ENCODE measurements at places on chromosomes 11 and 22.

- no peak for DNase-seq
Measured at GRCh38 chr11:102468616-102469195, 16.1 kb upstream of the TMEM123 start.

DNA sequence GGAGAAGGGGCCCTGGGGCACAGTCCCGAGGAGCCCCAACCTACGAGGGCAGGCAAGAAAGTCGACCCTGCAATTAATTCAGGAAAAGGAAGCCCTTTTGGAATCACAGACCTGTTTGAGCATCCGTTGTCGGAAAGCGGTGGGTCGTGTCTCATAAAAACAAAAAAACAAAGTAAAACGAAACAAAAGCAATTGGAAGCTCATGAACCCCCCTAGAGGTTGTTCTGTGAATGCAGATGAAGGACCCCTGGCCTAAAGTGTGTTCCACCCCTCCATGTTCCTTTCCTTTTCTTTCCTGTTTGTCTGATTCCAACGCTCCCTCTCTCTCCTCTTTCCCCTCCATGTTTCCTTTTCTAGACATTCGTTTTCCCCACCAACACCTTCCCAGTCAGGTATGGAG lies 203.7 kb downstream of the GRIK4 start:
- DNase-seq = no peak

DNA sequence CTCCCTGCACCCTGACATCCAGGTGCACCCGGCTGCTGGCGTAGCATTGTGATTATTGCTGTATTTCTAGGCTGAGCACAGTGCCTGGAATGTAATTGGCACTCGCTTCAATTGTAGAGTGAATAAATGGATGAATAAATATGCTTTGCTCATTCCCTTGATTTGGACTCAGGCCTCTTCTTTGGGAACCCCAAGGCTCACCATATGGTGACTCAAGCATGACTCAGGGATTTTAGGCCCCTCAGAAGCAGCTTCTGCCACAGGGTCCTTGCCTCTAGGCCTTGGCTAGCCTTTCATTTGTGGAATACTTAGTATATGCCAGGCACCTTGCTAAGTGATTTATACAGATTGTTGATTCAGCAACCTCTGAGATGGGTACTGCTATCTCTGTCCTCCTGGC lies 78.9 kb downstream of the GRIK4 start:
- no peak for DNase-seq

DNA sequence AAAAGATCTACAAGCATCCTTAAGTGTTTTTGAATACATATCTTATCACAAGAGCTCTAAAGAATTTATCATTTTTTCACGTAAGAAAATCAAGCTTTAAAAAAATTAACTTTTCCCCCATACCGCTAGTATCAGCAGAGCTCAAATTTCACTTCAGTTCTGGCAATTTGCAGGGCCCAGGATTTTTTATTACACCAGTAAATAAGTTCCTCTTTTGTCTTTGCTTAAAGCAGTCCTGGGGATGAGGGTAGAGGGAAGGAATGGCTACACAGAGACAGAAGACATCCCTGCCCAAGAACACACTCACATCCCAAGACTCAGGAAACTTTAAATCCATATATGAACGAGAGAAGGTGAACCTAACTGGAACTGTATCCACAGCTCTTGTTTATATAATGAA lies 22.6 kb upstream of the SORL1 start:
- no peak for DNase-seq

DNA sequence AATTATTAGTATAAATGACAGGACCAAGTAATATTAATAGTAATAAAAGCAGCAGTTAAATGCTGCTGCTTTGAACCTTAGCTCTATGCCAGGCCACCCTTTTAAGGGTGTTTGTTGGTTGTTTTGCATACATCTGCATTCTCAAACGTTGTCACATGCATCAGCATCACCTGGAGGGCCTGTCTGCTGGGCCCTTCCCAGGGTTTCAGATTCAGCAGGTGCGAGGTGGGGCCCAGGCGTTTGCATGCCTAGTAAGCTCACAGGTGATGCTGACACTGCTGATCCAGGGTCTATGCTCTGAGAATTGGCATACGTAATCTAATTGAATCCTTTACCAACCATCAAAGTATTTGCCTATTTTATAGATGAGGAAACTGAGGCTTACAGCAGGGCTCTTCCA lies 246.5 kb downstream of the CADM1 start:
- no peak for DNase-seq

DNA sequence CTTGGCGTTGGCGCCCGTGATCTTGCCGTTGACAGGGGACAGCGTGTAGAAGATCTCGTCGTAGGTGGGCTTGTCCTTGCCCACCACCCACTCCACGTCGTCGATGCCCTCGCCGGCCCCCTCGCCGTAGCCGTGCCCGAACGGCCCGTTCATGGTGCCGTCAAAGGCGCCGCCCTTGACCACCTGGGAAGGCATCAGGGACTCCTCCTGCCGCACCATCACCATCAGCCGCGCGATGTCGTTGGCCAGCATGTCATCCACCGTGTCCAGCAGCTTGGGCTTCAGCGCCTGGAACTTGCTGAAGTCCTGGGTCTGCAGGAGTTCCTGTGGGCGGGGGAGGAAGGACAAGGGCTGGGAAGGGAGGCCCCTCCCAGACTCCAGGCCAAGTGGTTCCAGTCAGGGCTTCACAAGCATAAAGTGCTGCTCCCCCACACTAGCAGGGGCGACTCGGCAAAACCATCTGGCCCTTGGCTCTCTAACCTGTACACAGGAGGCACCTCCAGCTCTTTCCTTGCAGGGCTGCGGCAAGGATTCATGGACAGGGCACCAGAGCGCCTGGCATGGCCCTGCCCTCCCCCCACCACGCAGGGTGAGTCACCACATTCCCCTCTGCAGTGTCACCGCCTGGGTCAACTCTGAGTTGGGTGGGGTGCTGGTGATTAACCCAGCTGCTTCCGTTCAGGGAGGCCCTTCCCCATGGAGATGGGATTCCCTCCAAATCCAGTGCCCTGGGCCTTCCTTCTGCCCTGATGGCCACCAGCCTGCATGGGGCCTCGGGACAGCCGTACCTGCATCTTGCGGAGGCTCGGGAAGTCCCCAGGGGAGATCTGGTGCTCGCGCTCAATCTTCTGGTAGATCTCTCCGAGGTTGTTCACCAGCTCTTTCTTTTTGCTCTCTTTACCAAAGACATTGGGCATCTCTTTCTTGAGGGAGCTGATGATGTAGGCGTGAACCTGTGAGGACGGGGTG lies 10.4 kb upstream of the CDC42BPG start:
- no peak for DNase-seq

DNA sequence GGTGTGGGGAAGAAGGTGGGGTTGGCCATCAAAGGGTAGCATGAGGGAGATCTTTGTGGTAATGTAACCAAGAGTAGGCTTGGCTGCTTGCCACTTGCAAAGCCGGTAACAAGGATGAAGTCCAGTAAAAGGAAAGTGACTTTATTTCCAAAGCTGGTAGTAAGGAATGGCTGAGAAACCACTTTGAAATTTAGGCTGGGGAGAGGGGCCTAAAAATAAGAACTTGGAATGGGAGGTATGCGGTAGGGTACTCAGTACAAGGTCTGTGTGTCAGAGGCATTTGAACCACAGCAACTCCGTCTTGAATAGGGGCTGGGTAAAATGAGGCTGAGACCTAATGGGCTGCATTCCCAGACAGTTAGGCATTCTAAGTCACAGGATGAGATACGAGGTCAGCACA lies 216.0 kb upstream of the ISX start:
- no peak for DNase-seq

- no peak for DNase-seq
Measured at GRCh38 chr11:15897211-15897960, 459.0 kb downstream of the SOX6 start.

GRCh38 chr11:35141571-35141971 lies 2.6 kb downstream of the CD44 start:
- no peak for DNase-seq

GRCh38 chr11:44579302-44579761 lies 13.9 kb downstream of the CD82 start:
- no peak for DNase-seq

- no peak for DNase-seq
Measured at GRCh38 chr11:28231475-28231874, 123.3 kb downstream of the METTL15 start.

GRCh38 chr11:63680834-63681320 lies 423 bp upstream of the RTN3 start:
- DNase-seq = no peak

- DNase-seq = no peak
Measured at GRCh38 chr11:117441146-117441975, 113.7 kb downstream of the CEP164 start.

- DNase-seq = no peak
Measured at GRCh38 chr22:19708321-19709011, 5.8 kb upstream of the SEPTIN5 start.

DNA sequence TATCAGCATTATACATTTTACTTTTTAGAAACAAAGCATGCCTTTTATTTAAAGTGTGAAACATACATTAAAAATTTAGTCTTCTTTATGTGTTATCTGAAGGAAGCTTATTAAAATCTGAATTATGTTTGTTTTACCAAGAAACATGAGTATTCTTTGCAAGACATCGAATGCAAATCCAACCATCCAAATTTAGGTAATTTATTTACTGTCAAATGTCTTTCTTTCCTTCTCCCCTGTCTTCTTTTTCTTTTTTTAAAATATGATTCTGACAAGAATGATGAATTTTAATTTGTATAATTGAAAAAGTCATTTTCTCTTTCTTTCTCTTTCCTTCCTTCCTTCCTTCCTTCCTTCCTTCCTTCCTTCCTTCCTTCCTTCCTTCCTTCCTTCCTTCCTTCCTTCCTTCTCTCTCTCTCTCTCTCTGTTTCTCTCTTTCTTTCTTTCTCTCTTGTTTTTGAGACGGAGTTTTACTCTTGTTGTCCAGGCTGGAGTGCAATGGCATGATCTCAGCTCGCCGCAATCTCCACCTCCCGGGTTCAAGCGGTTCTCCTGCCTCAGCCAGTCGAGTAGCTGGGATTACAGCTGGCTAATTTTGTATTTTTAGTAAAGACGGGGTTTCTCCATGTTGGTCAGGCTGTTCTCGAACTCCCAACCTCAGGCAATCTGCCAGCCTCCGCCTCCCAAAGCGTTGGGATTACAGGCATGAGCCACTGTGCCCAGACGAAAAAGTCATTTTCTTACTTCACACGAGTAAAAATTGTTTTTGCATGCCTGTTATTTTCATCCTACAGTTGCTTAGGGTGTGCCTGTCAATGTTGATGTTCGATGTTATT lies 157.5 kb downstream of the TMEM135 start:
- DNase-seq = no peak

- DNase-seq = no peak
Measured at GRCh38 chr11:93285430-93285829, 45.1 kb upstream of the DEUP1 start.

DNA sequence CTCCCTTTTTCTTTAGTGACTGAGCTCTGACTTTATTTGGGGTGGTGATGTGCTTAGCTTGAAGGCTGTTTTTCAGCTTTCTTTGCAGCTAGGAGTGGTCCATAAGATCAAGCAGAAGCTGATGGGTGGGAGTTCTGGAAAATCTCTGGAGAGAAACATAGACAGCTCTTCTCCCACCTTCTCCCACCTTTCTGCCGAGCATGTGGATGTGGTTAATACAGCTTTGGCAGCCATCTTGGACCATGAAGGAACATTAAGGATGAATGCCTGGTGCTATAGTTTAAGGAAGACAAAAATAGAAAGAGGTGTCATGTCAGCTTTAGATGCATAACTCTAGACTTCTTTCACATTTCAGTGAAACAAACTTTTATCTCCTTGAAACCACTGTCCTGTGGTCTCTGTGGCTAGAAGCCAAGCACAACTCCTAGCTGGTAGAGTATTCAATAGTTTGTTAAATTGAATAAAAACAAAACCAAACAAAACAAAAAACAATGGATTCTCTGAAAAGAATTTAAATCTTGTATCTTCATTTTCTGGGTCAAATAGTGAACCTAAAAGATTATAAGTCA lies 203.6 kb upstream of the SESN3 start:
- DNase-seq = no peak

- DNase-seq = no peak
Measured at GRCh38 chr11:62505059-62505439, 41.6 kb downstream of the AHNAK start.

DNA sequence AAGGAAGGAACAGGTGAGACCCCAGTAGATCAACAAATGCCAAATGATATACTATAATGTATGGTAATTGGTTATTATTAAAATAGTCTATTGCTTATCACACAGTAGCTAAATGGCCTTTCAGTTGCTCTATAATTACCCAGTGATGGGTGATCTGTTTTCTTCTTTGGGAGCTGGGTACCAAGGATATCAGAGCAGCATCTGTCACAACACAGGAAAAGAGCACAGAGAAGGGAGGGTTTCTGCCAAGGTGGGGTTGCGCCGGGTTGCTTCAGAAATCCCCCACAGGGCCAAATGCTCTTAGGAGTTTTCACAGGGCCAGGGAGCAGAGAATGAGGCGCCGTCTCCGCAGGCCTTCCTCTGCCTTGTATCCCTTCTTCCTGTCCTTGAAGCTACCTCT lies 469.4 kb downstream of the INSC start:
- DNase-seq = no peak

DNA sequence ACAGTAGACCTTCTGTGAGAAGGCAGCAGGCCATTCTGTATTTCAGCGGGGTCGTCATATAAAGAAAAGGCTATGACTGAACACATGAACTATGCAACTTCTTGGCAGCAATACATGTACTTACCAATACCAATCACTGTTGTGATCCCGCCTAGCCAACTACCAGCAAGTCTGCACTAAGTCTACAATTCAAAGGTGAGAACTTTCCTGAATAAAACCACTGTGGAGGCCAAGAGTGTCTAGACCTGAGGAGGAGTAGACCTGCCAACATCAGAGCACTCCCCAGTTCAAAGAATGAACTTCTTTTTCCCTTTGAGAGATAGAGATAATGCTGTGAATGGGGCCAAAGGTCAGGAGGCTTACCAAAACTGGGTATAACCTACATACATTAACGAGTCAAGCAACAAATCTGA lies 108.2 kb downstream of the SIK3 start:
- DNase-seq = no peak

Data from T47D (cell line).